Breast epithelium (tissue), 4 donors: ENCODE measurements at places on chromosomes 5 and 9.

GRCh38 chr9:19102181-19102630 lies 498 bp downstream of the HAUS6 start:
- no peak for DNase-seq
- peak overlapping the region; percentile 70 for H3K4me3 ChIP-seq
- H3K36me3 ChIP-seq = no peaks in the 10 kb centered on the region
- H3K27ac ChIP-seq = peak overlapping the region; percentile 95
- H3K4me1 ChIP-seq = peaks cover 4% of the 10 kb centered on the region
- H3K27me3 ChIP-seq = no peaks in the 10 kb centered on the region

- no peak for DNase-seq
- no peak overlapping the region for H3K27ac ChIP-seq
- no peaks in the 10 kb centered on the region for H3K36me3 ChIP-seq
- H3K4me1 ChIP-seq = no peaks in the 10 kb centered on the region
Measured at GRCh38 chr9:119501374-119501773, 132.1 kb upstream of the BRINP1 start.

GRCh38 chr5:64344501-64344900 lies 161.3 kb upstream of the RGS7BP start:
- no peak overlapping the region for H3K4me3 ChIP-seq
- H3K4me1 ChIP-seq = no peaks in the 10 kb centered on the region
- H3K36me3 ChIP-seq = no peaks in the 10 kb centered on the region
- H3K27ac ChIP-seq = no peak overlapping the region

DNA sequence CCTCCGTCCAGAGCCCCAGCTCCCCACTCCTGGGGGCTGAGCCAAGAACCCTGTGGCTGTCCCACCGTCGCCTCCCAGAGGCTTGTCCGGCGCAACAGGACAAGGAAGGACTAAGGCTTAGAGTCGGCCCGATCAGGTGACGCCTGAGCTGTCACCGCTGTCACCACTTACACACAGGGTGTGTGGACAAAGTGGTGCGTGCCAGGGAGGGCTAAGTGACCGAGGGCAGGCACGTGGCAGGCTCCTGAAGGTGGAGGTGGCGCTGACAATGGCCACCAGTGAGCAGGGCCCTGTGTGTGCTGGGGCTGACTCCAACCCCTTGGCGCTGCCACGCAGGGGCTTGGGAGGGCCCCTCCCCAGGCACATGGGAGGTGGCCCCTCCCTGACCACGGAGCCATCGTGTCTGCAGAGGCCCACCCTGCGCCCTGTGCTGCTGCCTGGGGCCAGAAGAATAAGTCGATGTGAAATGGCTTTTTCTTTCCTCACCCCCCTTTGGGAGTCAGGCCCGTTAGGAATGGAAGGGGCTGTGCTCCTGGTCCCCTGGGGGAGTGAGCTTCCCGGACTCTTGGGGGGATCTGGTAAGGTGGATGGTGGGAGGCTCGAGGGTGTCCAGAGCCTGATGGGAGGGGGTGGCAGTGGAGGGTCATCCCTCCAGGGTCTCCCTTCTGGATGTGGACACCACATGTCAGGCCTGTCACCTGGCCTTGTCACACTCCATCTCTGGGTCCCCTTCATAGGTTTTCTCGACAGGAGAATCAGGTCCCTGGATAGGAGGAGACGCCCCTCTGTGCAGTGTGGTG lies 2.6 kb upstream of the GPSM1 start:
- no peaks in the 10 kb centered on the region for H3K36me3 ChIP-seq
- H3K4me1 ChIP-seq = peaks cover 9% of the 10 kb centered on the region
- DNase-seq = no peak
- H3K27ac ChIP-seq = peak overlapping the region; percentile 66

GRCh38 chr5:42596817-42597216 lies 159.8 kb upstream of the CCDC152 start:
- no peaks in the 10 kb centered on the region for H3K36me3 ChIP-seq
- H3K27me3 ChIP-seq = no peaks in the 10 kb centered on the region
- no peak overlapping the region for H3K4me3 ChIP-seq
- peak overlapping the region; percentile 17 for H3K27ac ChIP-seq
- DNase-seq = no peak
- H3K4me1 ChIP-seq = no peaks in the 10 kb centered on the region

GRCh38 chr9:85237478-85237877 lies 504.3 kb downstream of the AGTPBP1 start:
- H3K36me3 ChIP-seq = no peaks in the 10 kb centered on the region
- no peak for DNase-seq
- no peaks in the 10 kb centered on the region for H3K27me3 ChIP-seq

DNA sequence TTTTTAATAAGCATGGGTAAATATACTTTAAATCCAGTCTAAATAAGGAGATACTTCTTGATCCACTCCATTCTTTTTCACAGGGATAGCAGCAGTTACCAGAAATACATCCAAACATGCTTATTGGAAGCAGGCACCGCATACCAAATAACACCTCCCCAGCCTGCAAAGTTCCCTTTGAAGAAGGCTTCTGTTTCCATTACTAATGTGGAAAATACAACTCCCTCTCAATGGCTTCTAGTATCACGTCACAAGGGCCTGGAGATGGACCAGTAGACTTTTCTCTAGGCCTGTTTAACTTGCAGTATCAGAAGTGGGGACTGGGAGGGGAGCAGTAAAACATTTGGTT lies 20.8 kb downstream of the TMEM245 start:
- H3K27me3 ChIP-seq = no peaks in the 10 kb centered on the region
- H3K27ac ChIP-seq = peak overlapping the region; percentile 72
- H3K4me3 ChIP-seq = no peak overlapping the region
- DNase-seq = no peak

- no peak overlapping the region for H3K27ac ChIP-seq
- H3K4me1 ChIP-seq = no peaks in the 10 kb centered on the region
- no peaks in the 10 kb centered on the region for H3K27me3 ChIP-seq
- no peak for DNase-seq
- H3K36me3 ChIP-seq = no peaks in the 10 kb centered on the region
Measured at GRCh38 chr5:179607160-179607931, 16.1 kb downstream of the HNRNPH1 start.

DNA sequence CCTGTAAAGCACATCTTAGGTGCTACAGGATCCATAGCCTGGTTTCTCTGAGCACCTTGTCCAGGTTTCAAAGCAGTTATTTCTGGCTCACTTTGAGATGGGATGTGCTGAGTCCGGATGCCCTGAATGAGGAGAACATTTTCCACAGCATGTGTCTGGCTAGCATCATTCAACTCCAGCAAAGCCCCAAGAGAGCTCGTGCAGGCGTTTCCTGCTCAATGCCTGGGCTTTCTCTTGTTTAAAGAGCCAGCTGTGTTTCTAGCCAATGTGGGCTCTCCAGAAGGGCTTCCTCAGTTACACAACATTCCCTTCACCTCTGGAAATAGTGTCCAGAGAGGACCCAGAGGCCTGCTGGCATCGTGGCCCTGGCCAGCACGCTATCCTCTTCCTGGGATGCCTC lies 411.7 kb downstream of the DMAC1 start:
- H3K27me3 ChIP-seq = no peaks in the 10 kb centered on the region
- no peak for DNase-seq
- no peak overlapping the region for H3K4me3 ChIP-seq

- DNase-seq = no peak
- H3K27me3 ChIP-seq = no peaks in the 10 kb centered on the region
- no peaks in the 10 kb centered on the region for H3K36me3 ChIP-seq
- H3K4me3 ChIP-seq = no peak overlapping the region
Measured at GRCh38 chr5:6236170-6236793, 142.1 kb downstream of the MED10 start.

DNA sequence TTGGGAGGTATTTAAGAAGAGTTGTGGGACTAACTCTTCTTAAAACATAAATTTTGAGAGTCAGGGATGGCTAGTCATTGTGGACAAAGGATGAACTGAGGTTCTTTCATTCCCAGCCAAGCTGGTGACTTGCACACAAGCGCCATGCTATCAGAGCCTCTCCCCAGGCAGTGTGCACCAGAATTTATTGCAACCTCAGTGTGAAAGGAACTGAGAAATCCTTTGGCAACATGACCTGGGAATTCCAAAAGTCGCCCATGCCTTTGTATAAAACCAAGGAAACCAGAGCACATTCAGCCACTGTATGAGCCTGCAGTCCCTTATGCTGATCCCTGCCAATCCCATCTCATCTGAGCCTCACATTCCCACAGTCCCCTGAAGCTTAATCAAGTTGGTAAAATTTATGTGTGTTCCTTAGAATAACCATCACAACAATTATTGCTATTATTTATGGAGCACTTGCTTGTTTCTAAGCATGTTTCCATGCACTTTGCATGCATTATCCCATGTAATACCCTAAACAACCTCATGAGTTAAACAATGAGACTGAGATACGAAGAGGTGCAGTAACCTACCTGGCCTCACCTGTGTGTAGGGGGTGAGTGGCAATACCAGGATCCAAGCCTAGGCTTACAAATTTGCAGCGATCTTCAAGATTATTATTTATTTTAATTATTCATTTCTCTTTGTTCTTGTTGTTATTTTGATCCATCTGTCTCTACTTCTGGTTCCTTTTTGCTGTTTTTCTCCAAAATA lies 116.4 kb downstream of the NTRK2 start:
- no peak for DNase-seq
- H3K36me3 ChIP-seq = no peaks in the 10 kb centered on the region
- H3K4me3 ChIP-seq = no peak overlapping the region
- no peaks in the 10 kb centered on the region for H3K27me3 ChIP-seq
- no peak overlapping the region for H3K27ac ChIP-seq

- H3K27ac ChIP-seq = peak overlapping the region; percentile 96
- DNase-seq = no peak
- no peaks in the 10 kb centered on the region for H3K36me3 ChIP-seq
- peaks cover 69% of the 10 kb centered on the region for H3K4me1 ChIP-seq
- no peaks in the 10 kb centered on the region for H3K27me3 ChIP-seq
- no peak overlapping the region for H3K4me3 ChIP-seq
Measured at GRCh38 chr5:150499437-150499956, 8.4 kb upstream of the NDST1 start.

- DNase-seq = no peak
- no peaks in the 10 kb centered on the region for H3K4me1 ChIP-seq
- H3K27ac ChIP-seq = no peak overlapping the region
- no peak overlapping the region for H3K4me3 ChIP-seq
- H3K36me3 ChIP-seq = no peaks in the 10 kb centered on the region
- H3K27me3 ChIP-seq = no peaks in the 10 kb centered on the region
Measured at GRCh38 chr5:74422671-74423070, 217.9 kb downstream of the ENC1 start.

GRCh38 chr5:173733021-173733420 lies 116.6 kb upstream of the BOD1 start:
- DNase-seq = no peak
- no peak overlapping the region for H3K27ac ChIP-seq
- H3K27me3 ChIP-seq = no peaks in the 10 kb centered on the region
- H3K36me3 ChIP-seq = no peaks in the 10 kb centered on the region
- no peaks in the 10 kb centered on the region for H3K4me1 ChIP-seq

DNA sequence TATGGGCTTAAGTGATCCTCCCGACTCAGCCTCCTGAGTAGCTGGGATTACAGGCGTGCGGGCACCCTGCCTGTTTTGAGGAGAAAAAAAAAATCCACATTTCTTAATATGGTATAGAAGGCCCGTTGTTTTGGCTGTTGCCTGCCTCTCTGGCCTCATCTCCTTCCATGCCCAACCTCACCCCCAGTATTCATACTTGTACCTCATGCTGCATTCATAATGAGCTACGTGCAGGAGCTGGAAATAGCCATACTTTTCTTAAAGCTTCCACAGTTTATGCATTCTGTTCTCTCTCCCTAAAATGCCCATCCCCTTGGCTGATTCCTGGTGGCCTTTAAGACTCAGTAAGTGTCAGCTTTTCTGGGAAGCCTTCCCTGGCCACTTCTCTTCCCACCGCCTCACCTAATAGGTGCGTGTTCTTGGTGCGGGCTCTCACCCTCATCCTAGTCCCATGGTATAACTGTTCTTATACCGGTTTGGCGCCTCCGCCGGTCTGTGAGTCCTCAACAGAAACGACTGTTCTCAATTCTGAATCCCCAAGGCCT lies 2.1 kb upstream of the TPM2 start:
- H3K27me3 ChIP-seq = no peaks in the 10 kb centered on the region
- peak overlapping the region; percentile 94 for H3K27ac ChIP-seq
- H3K36me3 ChIP-seq = no peaks in the 10 kb centered on the region
- peaks cover 3% of the 10 kb centered on the region for H3K4me1 ChIP-seq

- no peaks in the 10 kb centered on the region for H3K27me3 ChIP-seq
- no peak overlapping the region for H3K4me3 ChIP-seq
- no peak overlapping the region for H3K27ac ChIP-seq
- no peaks in the 10 kb centered on the region for H3K36me3 ChIP-seq
- no peaks in the 10 kb centered on the region for H3K4me1 ChIP-seq
Measured at GRCh38 chr5:102591650-102592049, 92.8 kb upstream of the SLCO6A1 start.

DNA sequence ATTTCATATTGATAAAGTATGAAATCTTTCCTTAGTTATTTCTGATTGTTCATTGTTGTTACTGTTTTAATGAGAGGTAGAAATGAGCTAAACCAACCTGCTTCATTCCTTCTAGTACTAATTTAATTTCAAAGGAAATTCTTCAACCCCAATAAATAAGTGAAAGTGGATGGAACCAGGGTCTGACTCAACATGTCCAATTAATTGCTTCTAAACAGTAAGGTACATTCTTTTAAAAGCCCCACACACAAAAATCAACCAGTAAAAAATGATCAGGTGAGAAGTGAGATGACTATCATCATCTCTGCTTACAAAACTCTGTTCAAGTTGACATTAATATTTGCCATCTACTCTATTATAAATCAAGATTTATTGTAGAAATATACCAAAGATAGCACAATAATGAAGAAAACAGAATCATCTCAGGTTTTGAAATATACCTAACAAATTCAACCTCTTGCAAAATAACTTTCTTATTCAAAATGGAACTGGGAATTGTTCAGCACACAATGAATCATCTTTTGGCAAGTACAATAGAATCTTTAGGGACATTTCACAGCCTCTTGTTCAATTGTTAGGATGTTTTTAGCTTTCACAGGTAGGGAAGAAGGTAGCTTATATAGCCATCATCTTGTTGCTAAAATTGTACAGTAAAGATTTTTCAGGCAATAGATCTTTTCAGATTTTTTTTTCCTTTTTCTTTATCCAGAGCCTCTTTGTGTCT lies 114.5 kb downstream of the RPS23 start:
- H3K27me3 ChIP-seq = no peaks in the 10 kb centered on the region
- no peaks in the 10 kb centered on the region for H3K36me3 ChIP-seq
- H3K27ac ChIP-seq = peak overlapping the region; percentile 43

DNA sequence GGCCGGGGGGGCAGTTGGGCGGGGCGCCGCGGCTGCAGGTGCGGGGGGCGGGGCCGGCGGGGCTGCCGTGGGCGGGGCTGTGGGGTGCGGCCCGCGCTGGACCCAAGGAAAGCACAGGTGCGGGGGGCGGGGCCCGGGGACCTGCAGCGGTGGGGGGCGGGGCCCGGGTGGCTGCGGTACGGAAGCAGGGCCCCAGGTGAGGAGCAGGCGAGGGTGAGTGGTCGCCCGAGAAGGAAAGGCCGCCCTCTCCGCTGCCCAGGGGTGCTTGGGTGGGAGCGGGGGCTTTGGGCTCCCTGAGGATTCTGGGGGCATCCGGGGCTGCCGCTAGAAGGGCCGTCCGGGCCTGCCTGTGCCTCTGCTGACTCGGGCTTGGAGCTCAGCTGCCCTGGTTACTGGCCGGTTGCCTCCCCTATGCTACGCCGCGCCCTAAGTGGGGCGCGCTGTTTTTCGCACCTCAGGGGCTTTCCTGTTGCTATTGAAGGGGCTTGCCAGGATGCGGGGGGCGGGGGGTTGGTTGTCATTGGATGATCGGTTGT lies 767 bp downstream of the RALGPS1 start:
- H3K36me3 ChIP-seq = no peaks in the 10 kb centered on the region
- peak overlapping the region; percentile 93 for H3K4me3 ChIP-seq
- H3K27me3 ChIP-seq = no peaks in the 10 kb centered on the region

GRCh38 chr5:169628892-169629291 lies 8.2 kb upstream of the DOCK2 start:
- H3K36me3 ChIP-seq = no peaks in the 10 kb centered on the region
- DNase-seq = no peak
- H3K4me3 ChIP-seq = no peak overlapping the region
- no peaks in the 10 kb centered on the region for H3K27me3 ChIP-seq
